ENCODE measurements at places on chromosomes 5 and 9. TPM values are rescaled to one million over a fixed set of nuclear protein-coding genes. Genes with fewer than 3 reads are reported as not detected.
A peak's percentile ranks its signal among the peaks of the same experiment; 100 is the strongest.

DNA sequence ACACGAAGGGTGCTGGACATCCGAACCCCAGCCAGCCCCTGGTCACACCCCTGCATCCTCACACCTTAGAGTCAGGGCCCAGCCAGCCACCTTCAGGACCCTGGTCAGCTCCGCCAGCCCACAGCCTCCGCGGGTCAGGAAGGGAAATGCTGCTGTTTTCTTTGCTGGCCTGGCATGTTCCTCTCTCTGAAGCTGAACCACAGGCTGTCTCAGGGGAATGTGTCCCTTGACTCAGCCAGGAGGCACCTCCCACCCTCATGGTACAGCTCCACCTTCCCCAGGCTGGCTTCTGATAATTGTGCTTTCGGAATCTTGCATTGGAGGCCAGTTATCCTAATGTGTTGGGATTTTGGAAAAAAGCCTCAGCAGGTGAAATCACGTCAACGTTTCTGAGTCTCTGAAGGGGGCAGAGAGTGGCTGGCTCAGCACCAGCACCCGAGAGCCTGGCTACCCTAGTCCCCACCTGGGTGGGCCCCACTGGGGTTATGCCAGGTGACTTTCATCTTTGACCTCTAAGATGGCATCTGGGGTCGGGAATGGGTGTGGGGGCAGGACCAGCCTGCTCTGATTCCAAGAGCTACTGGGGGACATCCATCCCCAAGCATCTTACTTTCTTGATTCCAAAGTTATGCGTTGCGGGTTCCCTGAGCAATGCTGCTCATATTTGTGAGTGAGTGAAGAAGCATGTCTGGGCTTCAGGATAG, 9.8 kb upstream of the OLFM1 start:
- DNase-seq = no peak

DNA sequence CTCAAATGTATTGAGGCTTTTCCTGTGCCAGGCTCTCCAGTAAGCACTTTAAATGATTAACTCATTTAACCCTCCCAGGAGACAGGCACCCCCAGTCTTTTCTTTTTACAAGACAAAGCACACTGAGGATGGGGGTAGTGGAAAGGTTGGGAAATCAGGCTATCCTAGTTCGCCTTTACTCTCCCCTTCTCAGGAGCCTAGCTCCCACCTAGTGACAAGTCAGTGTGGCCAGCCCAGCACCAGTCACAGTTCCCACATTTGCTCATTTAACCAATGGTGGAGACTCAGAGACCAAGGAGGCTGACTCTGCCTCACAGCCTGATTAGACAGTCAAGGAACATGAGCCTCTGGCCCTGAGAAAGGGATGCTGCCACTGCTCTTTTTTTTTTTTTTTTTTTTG, 3.5 kb downstream of the ALDH7A1 start:
- DNase-seq = no peak

GRCh38 chr5:140550147-140551079, 3.0 kb downstream of the EIF4EBP3 start:
- no peak for DNase-seq

DNA sequence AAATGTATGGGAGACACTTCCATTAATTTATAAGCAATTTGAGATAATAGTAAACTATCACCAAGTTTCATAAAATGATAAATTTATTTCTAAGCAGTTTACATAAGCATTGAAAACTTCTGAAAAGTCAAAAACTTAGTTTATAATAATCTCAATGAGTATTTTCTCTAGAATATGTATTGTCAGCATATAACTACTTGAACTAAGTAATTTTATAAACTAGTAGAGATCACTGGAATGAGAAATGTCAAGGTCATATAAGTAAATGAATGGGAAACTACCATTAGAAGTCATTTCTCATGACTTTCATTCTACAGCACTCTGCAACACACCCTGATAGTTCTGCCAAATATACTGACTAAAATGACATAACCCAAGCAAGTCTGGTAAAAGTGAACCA, 3.4 kb downstream of the TBCA start:
- no peak for DNase-seq

DNA sequence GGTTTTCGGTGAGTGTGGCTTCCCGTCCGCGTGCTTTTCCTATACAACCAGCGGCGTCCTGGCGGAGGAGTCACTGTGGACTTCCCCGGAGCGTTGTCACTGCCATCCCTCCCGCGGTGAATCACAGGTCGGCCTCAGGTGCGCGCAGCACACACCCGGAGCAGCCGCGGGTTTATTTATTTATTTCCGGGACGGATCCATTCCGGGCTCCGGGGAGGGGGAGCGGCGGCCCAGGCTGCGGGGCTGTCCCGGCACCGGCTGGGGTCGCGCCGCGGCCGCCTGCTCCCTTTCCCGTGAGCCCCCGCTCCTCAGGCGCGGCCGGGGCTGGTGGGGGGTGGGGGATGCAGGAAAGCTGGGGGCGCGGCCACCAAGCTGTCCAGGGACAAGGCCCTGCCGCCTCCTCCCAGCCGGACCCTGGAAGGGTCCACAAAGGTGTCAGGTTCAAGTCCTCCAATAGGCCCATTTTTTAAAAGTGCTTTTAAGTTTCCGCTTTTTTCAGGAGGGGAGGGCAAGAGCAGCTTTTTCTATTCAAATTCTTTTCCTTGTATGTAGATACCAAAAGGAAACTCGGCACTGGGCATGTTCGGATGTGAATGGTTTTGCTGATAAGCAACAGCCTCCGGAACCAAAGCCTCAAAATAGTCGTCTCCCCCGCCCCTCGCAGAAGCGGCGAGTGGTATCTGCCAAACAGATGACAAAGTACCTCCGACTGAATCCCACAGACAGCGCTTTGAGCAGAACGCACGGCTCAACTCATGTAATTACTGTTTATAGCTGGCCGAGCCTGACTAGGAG, 192.5 kb downstream of the CD180 start:
- peak; percentile 91 for DNase-seq

GRCh38 chr9:113492343-113493202, 29.0 kb downstream of the RGS3 start:
- DNase-seq = no peak

GRCh38 chr5:87069974-87070608, 197.6 kb upstream of the RASA1 start:
- peak; percentile 27 for DNase-seq

GRCh38 chr9:99998866-99999265, 92.4 kb downstream of the STX17 start:
- no peak for DNase-seq

- DNase-seq = no peak
These were observed 6.9 kb upstream of the PFDN1 start for GRCh38 chr5:140309706-140310249.

DNA sequence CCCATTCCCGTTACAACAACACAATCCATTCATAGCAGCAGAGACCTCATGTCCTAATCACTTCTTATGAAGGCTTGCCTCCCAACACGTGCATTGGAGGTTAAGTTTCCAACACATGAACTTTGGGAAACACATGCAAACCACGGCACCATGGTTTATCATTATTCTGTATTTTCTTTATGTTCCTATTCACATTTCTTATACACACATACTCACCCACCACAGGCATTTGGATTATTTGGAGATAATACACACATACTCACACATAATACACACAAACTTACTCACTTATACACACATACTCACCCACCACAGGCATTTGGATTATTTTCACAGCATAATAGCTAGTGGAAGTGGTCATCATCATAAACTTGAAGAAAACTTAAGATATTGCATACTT, 75.6 kb downstream of the C7 start:
- no peak for DNase-seq

DNA sequence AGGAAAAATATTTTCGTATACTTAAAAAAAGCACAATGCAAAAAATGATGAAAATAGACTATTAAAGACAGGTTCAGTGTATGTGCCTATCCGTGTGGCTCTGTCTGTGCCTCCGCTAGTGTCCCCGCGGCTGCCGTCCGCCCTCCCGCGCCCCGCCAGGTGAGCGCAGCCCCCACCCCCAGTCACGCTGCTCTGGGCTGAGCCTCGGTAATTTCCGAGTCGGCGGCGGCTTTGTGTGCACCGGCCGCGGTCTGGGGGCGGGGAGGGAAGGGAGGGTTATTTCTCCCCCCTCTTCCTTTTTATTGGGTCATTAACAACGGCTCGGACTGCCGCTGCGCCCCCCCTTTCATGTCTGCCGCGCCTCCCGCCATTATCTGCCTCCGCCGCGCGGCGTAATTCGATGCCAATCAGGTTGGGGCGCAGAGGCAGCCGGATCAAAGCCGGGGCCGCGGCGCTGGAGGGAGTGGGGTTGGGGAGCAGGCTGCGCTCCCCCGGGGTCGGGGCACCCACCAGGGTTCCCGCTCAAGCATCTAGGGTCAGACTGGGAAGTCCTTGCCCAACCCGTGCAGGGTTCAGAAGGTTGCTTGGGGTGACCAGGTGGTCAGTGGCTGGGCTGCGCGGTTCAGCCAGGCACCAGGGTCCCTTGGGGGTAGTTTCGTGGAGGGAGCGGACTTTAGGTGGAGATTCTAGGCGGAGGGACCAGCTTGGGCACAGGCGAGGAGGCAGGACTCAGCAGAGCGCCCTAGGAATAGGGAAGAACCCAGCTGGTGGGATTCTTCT, 39.5 kb upstream of the PSD2 start:
- no peak for DNase-seq

- no peak for DNase-seq
These were observed 1.7 kb downstream of the PSD2 start for GRCh38 chr5:139797335-139797734.

- no peak for DNase-seq
These were observed 234.1 kb upstream of the DMRT1 start for GRCh38 chr9:607417-607816.

- no peak for DNase-seq
These were observed 525.4 kb upstream of the TLE4 start for GRCh38 chr9:79046401-79046800.

GRCh38 chr5:150560401-150561191, 52.7 kb downstream of the NDST1 start:
- peak; percentile 87 for DNase-seq

DNA sequence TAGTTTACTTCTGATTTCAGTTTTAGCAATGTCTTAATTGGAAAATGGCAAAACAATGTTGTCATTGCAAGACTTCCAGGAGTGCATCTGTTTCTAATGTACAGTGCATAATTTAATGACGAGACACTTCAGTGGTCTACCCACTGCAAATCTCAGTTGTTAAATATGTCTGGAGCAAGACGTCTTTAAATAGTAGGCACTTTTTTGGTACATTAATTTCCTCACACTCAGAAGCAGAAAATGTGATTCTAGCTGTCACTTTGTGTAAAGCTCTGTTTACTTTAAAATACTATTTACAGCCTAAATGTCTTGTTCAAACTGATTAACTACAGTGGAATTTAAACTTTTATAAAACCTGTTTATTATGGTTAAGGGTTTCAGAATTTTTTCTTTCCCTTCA, 815.5 kb downstream of the TLE1 start:
- no peak for DNase-seq

GRCh38 chr9:72703574-72703973, 182.2 kb downstream of the TMC1 start:
- DNase-seq = no peak

DNA sequence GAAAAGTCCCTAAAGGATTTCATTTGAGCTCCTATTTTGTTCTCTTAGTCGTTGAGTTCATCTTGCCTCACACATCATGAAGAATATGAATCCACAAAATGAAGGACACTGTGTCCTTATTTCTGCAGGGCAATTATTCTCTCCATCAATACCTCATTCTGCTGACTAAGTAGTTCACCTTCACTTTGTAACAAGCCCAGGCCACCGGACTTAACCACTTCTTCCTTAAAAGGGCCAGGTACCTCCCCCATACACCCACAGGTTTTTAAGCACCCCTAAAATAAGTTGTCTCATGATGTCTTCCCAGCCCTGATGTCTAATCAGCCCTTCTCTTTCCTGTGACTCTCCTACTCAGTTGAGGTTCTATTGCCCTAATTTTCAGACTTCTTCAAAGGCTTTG, 67.1 kb upstream of the PLPP6 start:
- no peak for DNase-seq

GRCh38 chr9:33907347-33907746, 90.4 kb downstream of the UBE2R2 start:
- DNase-seq = no peak

- no peak for DNase-seq
These were observed 153.2 kb downstream of the COMMD10 start for GRCh38 chr5:116237917-116238500.

DNA sequence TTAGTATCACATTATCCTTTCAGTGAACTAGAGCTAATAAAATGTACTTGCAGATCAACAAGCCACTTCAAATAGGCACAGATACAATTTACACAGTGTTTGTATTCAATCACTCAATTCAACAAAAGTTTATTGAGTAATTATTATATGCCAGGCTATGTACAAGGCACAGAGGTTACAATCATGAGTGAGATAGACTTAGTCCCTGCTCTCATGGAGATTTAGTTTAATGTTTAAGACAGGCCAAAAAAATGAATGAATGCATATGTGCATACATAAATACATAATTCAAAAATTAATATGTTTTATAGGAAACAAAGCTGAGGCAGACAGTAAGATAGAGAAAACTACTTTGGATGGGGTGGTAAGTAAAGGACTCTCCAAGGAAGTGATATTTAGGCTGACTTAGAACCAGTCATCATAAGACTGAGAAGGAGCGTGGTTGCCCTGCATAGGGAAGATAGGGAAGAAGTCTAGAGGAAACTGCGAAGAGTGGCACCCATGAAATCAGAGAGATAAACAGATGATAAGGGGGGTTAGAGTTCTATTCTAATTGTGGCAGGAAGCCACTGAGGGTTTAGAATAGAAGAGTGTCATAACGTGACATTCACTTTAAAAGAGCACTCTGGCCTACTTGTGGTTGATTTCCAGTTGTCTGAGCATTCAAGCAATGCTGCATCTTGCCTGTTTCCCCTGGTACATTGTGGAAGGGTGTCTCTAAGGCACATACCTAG, 49.7 kb upstream of the GRAMD2B start:
- no peak for DNase-seq

- no peak for DNase-seq
These were observed 152.5 kb downstream of the RNF180 start for GRCh38 chr5:64318175-64318574.

- DNase-seq = no peak
These were observed 63.4 kb downstream of the AUH start for GRCh38 chr9:91298311-91298710.

- no peak for DNase-seq
These were observed 615.9 kb downstream of the CHSY3 start for GRCh38 chr5:130520211-130520610.

DNA sequence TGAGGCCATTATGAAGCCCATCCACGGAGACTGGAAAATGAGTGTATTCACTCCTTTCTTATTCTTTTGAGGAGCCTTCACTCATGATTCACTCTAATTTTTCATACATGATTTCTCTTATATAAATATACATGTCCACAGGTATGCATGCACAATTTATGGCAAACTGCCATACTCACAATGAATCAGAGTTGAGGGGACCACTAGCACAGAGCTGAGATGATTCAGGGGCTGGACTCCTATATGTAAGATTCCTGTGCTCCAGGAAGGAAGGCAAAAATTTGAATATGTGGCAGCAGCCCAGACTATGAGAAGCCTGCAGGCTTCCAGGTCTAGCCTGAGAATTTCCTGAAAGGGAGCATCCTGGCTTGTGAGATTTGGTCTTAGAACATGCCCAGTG, 484.6 kb downstream of the PRELID2 start:
- DNase-seq = no peak

HAND1 gene
- total RNA-seq = not detected

LCN12 gene
- total RNA-seq = not detected

SV2C gene
- total RNA-seq = not detected

OR1N1 gene
- total RNA-seq = not detected

TNC gene
- 27.0 TPM for total RNA-seq

PCDHGA3 gene
- total RNA-seq = 4.0 TPM

CKS2 gene
- 98.4 TPM for total RNA-seq

PLAC8L1 gene
- not detected for total RNA-seq

IL5 gene
- total RNA-seq = not detected

ENTREP1 gene
- 5.7 TPM for total RNA-seq

STING1 gene
- 58.0 TPM for total RNA-seq

CDO1 gene
- 0.82 TPM for total RNA-seq
